ENCODE measurements at places on chromosomes 4 and X.

- no peak for DNase-seq
Observed at GRCh38 chr4:96675896-96676295, 836.0 kb downstream of the PDHA2 start.

- DNase-seq, result no peak
Observed at GRCh38 chrX:74510401-74510800, 89.1 kb downstream of the SLC16A2 start.

GRCh38 chr4:98691588-98691987 is 33.2 kb upstream of the TSPAN5 start:
- DNase-seq, result no peak

- no peak for DNase-seq
Observed at GRCh38 chr4:137558951-137559350, 26.7 kb upstream of the PCDH18 start.

DNA sequence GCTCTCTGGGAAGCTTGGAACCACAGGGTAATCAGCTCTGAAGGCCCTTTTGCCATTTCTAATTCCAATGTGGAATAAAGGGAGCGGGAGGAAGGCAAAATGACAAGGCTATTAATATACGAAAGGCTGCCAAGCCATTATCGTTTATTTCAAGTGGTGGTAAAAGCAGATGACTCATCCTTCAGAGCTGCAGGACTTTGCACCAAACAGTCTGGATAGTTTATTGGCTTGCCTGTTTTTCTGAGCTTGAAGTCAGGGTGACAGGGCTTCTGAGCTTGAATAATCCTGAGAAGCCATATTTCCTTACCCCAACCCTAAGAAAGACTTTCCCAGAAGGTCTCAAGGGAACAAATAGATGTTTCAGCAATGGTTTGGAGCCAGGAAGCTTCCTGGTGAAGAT is 7.7 kb upstream of the GABRE start:
- DNase-seq, result no peak

DNA sequence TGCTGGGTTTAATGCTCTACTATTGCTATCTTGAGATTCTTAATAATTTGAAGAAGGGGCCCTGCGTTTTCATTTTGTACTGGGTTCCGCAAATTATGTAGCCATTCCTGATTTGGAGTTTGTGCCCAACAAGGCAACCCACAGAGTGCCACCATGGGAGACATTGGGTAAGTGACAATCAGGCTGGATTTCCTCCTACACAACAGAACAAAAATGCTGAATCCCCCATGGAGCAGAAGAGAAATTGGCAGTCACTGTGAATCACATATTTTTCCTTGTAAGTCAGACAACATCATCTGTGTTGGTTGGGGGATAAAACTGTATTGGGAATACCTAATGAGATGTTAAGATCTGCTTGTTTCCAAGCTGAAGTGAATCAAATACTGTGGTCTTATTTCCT is 80.9 kb downstream of the CNGA2 start:
- DNase-seq, result no peak

Measured in HuH-7.5 (cell line).